ENCODE measurements at places on chromosomes 7 and 10.

- no peak for DNase-seq
Observed at GRCh38 chr7:113890331-113891030, 28.3 kb downstream of the PPP1R3A start.

GRCh38 chr7:2201128-2201527, 31.6 kb downstream of the MAD1L1 start:
- no peak for DNase-seq

GRCh38 chr10:71683301-71683700, 36.3 kb downstream of the C10orf105 start:
- DNase-seq: no peak

DNA sequence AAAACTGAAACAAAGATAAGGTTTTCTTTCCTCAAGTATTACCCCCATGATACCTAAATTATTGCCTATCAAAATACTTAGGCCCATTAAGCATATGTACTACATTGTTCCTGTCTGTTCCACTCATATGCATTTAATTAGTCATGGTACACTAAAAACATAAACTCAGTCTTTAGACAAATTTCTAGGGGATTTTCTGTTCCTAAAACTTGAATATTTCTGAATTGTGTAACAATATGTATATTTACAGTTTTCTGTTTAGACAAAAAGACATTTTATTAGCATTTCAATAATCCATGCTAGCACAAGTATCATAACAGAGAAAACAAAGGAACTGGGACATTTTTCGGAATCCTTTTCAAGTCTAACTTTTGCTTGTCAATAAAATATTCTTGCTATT, 234.2 kb downstream of the CRPPA start:
- DNase-seq: no peak

- no peak for DNase-seq
Observed at GRCh38 chr10:121457729-121458128, 140.5 kb downstream of the FGFR2 start.

DNA sequence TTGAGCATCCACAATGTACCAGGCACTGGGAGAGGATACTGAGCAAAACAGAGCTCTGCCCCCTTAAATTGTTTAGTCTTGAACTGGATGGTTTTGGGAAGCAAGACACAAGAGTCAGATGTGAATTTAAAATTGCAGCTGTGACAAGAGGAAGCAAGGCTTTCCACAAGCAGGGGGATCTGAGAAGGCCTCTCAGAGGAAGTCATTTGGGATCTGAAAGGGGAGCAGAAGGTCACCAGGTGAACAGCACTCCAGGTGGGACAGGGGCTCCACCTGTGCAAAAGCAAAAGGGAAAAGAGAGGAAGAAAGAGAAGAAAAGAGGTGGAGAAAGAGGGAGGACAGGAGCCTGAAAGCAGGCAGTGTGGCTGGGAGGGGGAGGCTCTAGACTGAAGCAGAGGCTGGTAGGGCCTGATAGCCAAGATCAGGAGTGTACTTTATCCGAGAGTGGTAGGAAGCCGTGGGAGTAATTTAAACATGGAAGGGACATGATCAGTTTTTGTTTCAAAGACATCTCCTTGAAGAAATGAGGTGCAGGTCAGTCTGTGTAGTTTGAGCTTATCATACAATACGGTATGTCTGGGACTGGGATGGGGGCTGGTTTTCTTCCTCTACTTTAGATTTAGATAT, 76.1 kb upstream of the DUSP5 start:
- DNase-seq: no peak

DNA sequence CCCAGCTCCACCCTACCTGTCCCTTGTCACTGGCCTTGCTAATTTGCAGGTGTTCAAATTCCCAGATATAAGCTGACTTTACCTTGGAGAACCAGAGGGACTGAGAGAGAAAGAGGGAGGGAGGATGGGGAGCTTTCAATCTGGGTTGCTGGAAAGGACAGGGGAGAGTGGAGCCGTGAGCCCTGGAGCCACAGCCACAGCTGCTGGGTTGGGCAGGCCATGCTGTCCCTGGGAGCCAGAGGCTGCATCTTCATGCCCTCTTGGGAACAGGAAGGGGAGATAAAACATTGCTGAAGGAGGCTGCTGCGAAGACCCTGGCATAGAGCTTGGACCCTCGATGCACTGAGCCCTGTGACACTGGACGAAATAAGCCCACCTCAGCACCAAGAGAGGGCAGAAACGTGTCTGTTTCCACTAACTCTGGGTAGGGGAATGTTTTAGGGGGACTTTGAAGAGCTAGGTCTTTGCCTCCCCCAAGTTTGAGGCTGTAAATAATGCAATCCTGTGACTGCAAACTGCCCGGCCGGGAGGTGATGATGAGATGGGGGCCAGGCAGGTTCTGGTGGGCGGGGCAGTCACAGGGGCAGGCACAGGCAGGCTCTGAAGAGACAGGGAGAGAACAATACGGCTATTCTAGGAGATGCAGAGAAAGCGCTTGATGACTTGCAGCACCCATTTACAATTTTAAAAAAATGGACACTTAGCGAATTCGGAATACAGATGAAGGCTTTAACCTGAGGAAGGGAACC, 5.8 kb upstream of the JAKMIP3 start:
- no peak for DNase-seq

GRCh38 chr10:69636273-69636575, 6.2 kb downstream of the FAM241B start:
- no peak for DNase-seq

DNA sequence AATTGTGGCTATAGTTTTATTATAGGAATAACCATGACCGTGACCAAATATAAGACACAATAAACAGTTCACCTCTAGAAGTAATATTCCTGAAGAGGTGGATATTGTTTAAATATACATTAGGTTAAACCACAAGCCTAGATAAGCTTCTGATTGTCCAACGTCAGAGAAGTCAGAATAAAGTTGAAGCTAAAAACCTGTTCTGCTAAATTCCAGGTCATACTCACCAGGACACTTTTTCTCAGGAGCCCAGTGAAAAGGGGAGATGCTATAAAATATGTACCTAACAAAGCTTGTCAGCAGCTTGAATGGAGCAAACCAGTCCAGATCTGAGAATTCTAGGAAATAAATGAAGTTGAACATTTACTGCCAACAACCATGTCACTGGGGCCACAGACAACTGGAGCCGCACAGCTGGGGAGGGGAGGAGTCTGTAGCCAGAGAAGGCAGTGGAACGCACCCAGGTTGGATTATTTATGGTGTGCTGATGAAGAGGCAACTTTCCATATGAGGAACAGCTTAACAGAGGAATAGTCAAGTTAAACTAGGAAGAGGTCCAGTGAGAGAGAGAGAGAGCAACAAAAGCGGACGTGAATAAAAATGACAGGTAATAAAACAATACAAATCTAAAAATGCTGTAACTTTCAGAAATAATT, 191.1 kb downstream of the ZNF438 start:
- no peak for DNase-seq

DNA sequence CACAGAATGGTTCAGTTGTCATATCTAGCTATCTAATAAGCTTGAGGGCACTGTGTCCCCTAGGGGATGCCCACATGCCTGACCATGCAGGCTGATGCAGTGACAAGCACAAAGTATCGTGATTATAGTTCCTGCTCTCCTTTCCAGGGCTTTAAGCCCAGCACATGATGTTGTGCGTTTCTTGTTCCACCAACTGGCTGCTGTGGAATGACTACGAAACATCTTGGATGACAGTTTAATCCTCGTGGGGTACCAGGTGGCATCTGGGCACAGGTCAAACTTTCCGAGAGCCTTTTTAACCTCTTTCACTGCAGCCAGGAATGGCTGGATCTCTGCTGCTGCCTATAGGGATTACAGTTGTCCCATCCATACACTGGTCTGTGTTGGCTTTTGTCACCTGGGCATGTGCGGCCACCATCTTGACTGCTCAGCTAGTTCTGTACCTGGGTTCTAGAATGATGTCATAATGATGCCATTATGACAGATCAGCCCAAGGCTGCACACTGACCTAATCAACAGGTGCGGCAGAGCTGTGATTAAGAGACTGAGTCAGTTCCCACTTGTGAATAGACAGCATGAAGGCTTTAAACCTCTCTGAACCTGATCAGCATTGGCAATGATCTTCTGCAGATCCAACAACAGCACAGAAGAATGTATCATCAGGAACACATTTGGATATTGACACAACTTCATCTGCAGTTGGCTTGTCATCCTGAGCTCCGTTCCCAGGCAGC, 144.1 kb downstream of the DLG5 start:
- DNase-seq: no peak

DNA sequence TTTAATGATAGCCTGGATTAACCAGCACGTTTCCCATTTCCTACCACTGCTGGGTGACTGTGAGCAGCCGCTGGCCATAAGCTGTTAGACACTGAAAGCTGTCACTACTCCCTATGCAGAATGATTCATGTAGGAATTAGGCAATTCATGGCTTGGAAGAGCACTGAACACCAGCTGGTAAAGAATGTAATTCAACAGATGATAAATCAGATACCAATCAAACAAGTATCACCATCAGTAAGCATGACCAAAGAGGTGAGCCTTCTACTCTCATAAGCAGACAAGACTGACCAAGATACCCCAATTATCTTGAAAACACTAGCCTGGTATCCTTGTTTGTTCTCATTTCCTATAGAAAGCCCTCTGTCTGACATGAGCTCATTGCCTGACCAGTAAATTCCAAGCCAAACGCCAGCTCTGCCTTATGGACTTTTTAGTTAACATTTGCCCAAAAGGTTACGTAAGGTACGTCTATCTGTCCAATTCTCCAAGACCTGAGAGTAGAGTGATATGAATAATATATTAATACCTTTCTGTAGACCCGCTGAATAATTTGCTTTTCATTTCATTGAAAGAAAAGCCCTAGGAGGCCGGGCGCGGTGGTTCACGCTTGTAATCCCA, 127.7 kb downstream of the ELMO1 start:
- no peak for DNase-seq

DNA sequence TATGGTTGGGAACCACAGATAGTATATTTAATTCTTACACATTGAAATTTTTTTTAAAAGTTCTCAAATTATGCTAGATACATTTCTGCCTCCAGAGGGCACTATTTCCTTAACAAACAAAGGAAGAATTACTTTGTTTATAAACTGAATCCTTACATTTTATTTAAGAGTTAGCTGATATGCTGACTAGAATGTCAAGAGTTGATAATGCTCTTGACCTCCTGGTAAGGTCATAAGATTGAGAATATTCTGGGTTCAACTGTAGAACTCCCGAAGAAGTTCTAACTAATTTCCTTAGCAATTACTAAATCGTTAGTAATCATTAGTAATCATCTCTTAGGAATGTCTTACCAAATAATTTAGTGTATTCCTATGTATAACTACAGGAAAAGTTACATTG, 95.3 kb upstream of the CYP26C1 start:
- DNase-seq: no peak

GRCh38 chr7:2621948-2622640, 9.7 kb upstream of the TTYH3 start:
- DNase-seq: peak; percentile 59

GRCh38 chr10:68816796-68817412, 10.4 kb upstream of the STOX1 start:
- DNase-seq: no peak

GRCh38 chr10:7315906-7316305, 94.9 kb downstream of the SFMBT2 start:
- no peak for DNase-seq

DNA sequence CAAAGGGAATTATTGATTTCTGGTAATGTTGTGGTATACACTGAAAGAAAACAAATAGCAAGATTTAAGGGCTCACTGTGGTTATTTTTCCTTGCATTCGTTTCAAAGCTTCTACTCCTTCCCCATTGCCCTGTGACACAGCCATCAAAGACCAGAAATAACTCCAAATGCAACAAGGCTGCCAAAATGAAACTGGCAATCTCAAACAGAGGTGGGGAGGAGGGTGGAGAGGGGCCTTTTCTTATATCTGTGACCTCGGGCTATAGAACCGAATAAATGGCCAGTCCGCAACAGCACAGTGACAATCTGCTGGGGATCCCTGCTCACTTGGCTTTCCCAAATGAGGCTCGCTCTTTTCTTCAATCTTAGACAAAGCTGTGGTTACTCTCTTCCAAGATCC, 17.4 kb upstream of the SPOCK2 start:
- no peak for DNase-seq

- DNase-seq: no peak
Observed at GRCh38 chr10:44931621-44932516, 20.7 kb downstream of the TMEM72 start.

DNA sequence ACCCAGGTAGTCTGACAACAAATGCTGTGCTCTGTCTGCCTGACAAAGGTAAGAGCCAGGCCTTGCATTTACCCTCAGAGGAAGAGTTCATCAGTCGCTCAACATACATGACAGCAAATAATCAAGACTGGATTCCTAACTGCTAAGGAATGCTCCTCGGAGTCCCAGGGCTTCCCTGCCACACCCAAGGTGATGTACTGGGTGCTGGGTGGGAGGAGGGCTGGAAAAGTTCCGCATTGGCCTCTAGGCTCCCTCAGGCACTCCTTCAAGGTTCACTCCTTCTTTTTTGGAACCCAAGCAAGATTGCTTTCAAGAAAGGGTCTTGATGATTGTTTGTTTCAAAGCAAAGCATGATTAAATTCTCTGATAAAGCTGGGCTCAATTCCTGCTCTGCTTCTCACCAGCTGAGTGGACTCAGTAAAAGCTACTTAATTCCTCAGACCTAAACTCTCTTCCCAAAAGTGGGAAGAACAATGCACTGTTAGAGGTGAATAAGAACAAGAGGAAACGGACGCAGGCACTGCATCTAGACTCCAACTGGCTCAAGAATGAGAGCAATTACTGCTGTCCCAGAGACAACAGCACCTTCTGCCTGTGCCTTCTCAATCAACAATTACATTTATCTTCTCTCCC, 173.5 kb downstream of the ELMO1 start:
- DNase-seq: no peak

DNA sequence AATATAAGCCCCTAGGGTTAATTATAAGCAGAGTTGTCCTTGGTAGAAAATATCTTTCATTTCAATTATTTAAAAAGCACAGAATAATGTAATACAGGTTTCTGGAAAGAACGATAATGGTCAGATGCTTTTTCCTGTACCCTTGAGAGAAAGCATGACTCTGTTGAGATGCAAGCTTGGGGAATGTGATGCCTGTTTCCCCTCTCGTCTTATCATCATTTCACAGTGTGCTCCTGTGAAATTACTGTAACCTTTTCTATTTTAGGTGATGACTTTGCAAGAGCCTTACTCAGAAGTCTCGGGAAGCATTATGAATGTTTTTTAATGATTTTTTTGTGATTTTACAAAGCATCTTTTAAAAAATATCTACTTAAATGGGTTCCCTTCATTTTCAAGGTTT, 243.0 kb downstream of the POLR1F start:
- no peak for DNase-seq

DNA sequence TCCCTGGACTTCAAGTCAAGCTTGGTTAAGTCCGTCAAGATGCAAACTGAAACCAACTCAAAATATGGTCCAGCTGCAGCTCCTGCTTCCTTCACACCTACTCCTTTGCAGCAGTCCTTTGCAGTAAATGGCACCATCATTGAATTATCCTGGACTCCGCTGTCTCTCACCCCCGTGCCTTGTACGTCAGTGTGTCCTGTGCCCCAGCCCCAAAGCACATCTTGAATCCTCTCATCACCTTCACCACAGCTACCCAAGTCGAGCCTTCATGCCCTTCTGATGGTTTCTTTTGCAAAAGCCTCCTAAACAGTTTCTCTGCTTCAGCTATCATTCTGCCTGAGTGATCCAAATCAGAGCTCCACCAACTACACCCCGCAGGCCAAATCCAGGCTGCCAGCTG, 88.4 kb upstream of the LEP start:
- DNase-seq: no peak

- DNase-seq: no peak
Observed at GRCh38 chr10:133056651-133057178, 31.0 kb upstream of the ADGRA1 start.

Data from heart right ventricle (tissue), 16 donors.